Uterus (tissue), 4 donors: ENCODE measurements at places on chromosomes 7 and 10. TPM values are rescaled to one million over a fixed set of nuclear protein-coding genes. Genes with fewer than 3 reads are reported as not detected.

Gene EPO
- not detected for total RNA-seq

Gene GLI3
- total RNA-seq, result 28.5 TPM

- no peak for DNase-seq
Measured at GRCh38 chr10:96584035-96584434, 2.8 kb downstream of the TM9SF3 start.

GRCh38 chr10:2887391-2888070, 179.8 kb upstream of the PFKP start:
- DNase-seq, result no peak

DNA sequence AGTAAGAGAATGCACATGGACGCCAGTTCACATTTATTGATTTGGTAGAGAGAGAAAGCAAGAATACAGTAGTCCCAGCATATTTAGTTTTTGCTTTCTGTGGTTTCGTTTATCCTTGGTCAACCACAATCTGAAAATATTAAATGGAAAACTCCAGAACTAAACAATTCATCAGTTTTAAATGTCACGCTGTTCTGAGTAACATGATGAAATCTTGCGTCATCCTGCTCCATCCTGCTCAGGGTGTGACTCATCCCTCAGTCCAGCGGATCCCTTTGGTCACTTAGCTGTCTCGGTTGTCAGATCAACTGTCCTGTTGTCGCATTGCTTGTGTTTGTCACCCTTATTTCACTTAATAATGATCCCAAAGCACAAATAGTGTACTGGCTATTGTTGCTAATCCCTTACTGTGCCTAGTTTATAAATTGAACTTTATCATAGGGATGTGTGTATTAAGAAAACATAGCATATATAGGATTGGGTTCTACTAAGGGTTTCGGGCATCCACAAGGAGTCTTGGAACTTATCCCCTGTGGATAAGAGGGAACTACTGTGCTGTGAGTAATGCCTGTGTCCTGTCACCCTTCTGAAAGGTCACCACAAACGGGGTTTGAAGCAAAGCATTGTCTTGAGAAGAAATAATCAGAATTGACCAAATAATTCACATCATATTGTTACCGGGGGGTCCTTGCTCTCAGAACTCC, 73.6 kb downstream of the OTUD1 start:
- DNase-seq, result no peak

DNA sequence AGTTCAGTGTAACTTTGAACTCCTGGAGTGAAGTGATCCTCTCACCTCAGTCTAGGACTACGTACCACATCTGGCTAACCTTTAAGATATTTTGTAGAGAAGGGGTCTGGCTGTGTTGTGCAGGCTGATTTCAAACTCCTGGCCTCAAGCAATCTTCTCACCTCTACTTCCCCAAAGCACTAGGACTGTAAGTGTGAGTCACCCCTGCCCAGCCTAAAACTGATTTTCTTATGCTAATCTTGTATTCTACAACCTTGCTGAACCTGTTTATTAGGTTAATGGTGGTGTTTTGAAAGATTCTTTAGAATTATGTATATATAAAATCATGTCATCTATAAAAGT, 58.0 kb downstream of the LCOR start:
- no peak for DNase-seq

- no peak for DNase-seq
Measured at GRCh38 chr7:107779647-107780099, 23.4 kb downstream of the SLC26A3 start.

GRCh38 chr7:134353411-134353810, 36.7 kb upstream of the SLC35B4 start:
- DNase-seq, result no peak

DNA sequence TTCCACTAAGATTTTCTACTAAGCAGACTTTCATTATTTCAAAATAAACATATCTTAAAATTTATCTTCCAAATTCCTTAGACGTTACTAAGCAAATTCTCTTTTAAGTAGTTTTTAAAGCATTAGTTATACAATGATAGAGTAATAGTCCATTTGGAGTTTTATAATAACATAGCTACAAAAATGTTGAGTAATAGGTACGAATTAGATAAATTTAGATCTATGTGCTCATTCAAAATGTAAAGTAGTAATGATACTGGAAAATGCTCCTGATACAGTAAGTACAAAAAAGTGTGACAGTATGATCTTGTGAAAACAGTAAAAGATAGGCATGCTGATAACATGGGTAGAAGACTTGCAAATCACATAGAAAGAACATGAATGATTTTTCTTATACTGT, 4.5 kb downstream of the DMTF1 start:
- DNase-seq, result no peak

Gene NEUROG3
- total RNA-seq, result not detected

Gene GPR15LG
- total RNA-seq, result not detected

GRCh38 chr7:112866424-112866823, 76.2 kb upstream of the TMEM168 start:
- DNase-seq, result no peak

Gene POM121C
- total RNA-seq, result 23.1 TPM

DNA sequence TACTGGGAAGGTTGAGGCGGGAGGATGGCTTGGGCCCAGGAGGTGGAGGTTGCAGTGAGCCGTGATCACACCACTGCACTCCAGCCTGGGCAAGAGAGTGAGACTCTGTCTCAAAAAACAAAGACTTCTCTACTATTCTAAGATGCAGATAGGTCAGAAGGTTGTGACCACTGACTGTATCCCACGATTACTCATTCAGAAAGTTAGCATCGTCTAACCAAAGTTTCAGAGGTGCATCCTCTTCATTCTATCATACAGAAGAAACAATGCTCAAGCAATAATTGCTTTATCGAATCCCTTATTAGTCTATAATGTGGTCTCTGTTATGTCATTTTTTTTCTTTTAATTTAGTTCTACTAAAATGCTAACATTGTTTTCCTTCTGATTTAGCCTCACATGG, 348.7 kb upstream of the LRGUK start:
- DNase-seq, result no peak

- DNase-seq, result no peak
Measured at GRCh38 chr7:31758755-31759154, 71.7 kb downstream of the PPP1R17 start.

DNA sequence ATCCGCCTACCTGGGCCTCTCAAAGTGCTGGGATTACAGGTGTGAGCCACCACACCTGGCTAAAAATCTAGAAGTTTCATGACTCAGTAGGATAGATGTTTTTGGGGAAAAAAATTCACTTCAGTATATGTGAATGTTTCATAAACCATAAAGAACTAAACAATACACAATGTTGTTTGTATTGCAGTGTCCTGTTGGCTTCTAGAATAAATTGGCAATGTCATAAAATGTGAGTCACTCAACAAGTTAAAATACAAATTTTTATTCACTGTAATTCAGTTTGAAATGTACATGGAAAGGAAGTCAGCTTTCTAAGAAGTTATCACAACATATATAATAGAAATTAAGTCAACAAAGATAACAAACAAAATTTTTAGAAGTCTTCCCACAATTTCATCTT, 16.5 kb downstream of the MRLN start:
- no peak for DNase-seq

- no peak for DNase-seq
Measured at GRCh38 chr10:112369495-112370423, 4.2 kb upstream of the ACSL5 start.

Gene PDE6C
- not detected for total RNA-seq

DNA sequence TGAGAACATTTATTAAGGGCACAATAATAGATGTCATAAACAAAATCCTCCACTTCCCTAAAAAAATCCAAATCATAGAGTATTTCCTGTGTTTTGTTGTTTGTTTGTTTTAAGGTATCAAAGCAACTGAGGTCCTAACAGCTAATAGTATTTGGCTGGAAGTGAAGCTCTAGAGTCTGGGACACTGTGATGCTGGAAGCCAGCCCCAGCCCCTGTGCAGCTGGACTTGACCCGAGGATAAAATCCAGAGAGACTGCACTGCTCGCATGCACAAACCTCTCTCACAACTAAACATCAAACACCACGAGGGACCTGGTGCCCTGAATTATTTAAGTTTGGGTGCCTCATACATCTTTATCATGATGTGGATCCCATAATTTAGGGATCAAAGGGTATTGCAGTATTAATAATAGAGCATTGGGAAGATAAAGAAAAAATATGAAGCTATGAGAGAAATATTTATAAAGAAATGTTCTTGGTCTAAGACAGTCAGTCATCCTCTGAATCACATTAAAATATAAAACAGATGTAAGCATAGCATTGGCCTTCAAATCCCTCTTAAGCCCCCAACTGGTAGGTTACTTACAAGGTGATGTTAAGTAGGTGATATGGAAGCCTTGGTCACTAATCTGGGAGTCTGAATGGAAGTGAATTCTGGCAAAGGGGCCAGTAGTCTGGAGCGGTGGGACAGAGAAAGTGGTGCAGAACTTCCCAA, 44.4 kb downstream of the CUBN start:
- DNase-seq, result peak; percentile 49

Gene HDAC9
- 54.8 TPM for total RNA-seq

- DNase-seq, result no peak
Measured at GRCh38 chr7:3087243-3087755, 43.6 kb upstream of the CARD11 start.

Gene RPEL1
- 0.35 TPM for total RNA-seq

- no peak for DNase-seq
Measured at GRCh38 chr7:29895559-29895958, 89.3 kb downstream of the WIPF3 start.

Gene LLCFC1
- total RNA-seq, result not detected

Gene VPS41
- 97.0 TPM for total RNA-seq
